Effector CD8-positive, alpha-beta T cell (primary cell): ENCODE measurements at places on chromosomes 2 and 18.

GRCh38 chr2:104289651-104290565, 564.0 kb upstream of the POU3F3 start:
- DNase-seq: no peak

DNA sequence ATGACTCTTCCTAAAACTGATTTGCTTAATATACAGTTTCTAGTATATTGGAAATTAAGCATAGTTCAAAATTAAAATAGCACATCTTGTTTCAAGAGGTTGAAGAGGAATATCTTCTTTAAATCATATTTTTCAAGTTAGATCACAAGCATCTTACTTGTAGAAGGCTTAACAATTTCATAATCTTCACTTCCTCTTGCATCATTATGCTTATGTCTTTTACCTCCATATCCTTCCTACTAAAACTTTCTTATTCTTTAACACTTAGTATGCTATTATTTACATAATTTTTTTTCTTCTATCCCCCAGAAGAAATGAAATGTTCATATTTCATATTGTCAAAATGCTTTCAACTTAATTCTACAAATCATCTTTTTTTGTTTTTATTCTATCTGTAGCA, 1354.9 kb upstream of the TMEFF2 start:
- DNase-seq: no peak

DNA sequence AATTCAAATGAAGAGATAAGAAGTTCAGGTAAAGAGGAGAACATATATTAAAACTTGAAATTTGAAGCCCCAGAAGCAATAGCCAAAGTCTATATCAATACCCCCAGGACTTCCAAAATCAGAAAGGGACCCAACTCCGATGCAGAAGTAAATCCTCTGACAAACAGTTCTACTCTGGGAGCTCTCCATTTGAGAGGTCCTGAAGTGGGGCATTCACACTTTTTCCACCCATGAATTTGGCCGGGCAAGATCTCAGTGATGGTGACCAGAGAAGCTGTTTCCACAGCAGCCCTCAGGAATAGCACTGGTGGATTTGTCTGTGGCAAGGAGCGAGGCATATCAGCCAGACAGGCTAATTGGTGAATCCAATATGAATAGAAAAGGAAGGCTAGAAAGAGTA, 313.6 kb upstream of the MC4R start:
- no peak for DNase-seq

DNA sequence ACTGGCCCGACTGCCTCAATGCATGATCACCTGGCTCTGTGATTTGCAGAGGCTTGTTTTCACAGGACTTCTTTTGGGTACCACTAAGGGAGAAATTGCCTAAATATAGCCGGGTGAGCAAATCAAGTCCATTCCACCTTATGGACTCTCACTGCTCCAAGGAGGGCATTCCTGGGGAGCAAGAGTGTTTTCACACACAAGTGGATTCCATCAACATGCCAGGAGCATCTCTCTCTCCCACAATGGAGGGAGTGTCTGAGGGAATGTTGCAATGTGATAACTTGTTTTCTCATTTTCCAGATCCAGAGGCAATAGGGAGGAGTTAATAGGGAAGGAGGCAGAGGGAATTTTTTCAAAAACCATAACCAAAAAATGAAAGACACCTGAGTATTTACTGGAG, 250.7 kb downstream of the SATB2 start:
- no peak for DNase-seq

DNA sequence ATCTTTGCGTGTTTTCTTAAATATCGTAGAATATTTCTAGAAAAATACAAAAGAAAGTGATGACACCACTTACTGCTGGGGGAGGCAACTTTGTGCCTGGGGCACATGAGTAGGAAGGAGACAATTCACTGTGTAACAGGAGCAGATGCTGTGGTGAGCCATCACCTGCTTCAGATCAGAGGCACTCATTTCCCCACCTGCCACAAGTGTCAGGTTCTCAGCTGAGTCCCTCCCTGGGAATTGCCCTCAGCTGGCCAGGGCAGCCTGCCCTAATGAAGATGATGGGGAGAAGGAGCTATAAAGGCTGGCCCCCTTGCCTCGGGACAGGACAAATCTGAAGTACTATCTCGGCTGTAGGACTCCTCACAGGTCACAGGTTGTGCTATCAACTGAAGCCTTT, 322.8 kb downstream of the STK39 start:
- no peak for DNase-seq

- no peak for DNase-seq
Measured at GRCh38 chr2:58680755-58681310, 439.7 kb upstream of the FANCL start.

GRCh38 chr2:161905389-161906046, 168.5 kb downstream of the DPP4 start:
- no peak for DNase-seq

GRCh38 chr2:197273485-197273884, 37.1 kb downstream of the ANKRD44 start:
- DNase-seq: no peak

DNA sequence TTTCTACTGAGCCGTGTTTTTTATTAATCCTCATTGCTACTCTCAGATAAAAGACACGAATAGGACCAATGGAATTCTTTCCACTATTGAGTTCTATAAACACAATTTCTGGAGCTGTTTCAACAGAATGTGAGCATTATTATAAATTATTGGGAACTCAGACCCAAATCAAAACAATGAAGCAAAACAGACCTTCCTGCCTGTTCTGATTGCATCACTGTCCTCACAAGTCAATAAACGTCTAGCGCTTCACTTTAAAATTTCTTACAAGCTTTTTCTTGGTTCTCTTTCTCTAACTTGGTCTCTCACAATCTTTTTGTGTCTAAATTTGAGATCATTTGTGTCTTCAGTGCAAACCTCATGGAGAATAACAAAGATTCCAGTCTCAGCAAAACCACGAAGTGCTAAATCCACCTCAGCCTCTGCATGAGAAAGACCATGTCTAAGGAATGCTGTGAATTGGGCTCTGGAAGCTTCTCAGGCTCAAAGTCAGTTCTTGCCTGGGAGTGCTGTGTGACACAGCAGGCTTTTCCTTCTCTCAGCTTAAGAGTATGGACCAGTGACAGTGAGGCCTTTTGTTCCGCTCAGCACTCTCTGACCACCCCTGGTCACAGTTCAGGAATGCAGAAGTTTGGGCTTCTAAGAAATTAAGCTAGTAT, 22.8 kb downstream of the ARHGAP28 start:
- DNase-seq: no peak

DNA sequence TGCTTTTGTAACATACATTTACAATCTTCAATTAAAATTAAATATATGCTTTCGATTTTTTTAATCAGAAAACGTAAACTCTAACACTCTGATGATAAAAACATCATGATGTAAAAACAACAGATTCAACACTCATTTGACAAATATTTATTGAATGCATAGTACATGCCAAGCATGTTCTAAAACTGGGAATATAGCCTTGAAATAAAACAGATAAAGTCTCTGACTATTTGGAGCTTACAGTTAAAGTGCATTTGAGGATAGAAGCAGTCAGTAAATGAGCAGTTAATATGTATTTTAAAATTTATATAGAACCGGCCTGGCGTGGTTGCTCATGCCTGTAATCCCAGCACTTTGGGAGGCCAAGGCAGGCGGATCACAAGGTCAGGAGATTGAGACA, 47.8 kb downstream of the TMX3 start:
- DNase-seq: no peak

DNA sequence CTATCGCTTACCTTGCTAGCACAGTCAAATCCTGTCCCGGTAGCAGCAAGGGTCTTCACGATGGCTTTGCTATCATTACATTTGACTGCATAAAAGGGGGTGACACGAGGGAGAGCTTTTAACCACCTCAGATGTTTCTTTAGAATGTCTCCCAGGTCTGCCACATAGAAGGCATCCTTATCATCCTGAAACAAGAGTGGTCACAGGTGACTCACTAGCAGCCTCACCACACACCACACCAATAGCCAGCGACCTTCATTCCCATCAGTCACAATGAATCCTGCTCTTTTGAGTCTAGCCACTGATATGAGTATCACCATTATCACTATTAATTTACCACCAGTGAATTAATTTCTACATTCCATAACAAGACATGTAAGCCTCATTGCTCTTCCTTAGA, 3.7 kb downstream of the ODC1 start:
- no peak for DNase-seq

DNA sequence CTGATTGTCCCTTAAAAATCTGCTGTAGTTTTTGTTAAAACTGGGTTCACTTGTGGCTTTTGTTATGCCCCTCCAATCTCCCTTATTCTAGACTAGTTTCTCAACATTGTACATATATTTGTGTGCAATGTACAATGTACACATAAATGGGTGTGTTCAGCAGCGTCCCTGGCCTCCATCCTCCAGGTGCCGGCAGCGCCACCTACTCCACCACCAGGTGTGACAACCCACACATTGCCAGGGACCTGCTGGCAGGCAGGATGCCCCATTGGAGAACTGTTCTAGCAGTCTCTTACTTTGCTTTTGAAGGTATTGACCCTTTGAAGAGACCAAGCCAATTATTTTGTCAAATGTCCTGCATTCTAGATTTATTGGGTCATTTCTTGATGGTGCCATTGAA, 75.4 kb downstream of the SH3RF3 start:
- no peak for DNase-seq

GRCh38 chr2:100244881-100245605, 77.3 kb downstream of the LONRF2 start:
- no peak for DNase-seq

GRCh38 chr18:13572721-13573120, 153.6 kb downstream of the FAM210A start:
- no peak for DNase-seq

GRCh38 chr2:43328133-43328532, 101.7 kb upstream of the ZFP36L2 start:
- DNase-seq: no peak

- DNase-seq: no peak
Measured at GRCh38 chr2:238040918-238041317, 19.9 kb upstream of the SCLY start.

DNA sequence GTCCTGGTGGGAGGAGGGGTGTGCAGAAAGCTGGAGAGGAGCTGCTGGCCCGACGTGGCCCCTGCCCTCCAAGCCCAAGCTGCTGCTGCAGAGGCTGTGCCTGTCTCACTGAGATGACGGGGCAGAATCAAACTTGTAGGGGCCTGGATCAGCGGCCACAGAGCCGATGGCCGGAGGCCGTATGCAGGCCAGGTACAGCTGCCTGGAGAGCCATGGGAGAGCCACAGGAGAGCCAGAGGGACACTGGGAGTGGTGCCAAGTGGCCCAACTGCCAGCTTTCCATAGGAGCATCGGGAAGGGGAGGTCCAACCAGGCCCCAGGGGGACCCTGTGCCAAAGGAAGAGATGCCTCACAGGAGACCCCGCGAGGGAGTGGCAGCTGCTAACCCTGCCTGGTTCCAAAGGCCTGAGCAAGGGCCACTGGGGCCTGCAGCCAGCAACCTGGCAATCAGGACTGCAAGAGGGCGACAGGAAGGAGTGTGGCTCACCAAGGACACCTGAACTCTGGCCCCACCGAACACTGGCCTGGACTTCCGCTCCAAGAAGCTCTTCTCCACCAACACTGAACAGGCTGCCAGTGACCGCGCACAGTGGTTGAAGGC, 70.7 kb downstream of the HDAC4 start:
- no peak for DNase-seq

DNA sequence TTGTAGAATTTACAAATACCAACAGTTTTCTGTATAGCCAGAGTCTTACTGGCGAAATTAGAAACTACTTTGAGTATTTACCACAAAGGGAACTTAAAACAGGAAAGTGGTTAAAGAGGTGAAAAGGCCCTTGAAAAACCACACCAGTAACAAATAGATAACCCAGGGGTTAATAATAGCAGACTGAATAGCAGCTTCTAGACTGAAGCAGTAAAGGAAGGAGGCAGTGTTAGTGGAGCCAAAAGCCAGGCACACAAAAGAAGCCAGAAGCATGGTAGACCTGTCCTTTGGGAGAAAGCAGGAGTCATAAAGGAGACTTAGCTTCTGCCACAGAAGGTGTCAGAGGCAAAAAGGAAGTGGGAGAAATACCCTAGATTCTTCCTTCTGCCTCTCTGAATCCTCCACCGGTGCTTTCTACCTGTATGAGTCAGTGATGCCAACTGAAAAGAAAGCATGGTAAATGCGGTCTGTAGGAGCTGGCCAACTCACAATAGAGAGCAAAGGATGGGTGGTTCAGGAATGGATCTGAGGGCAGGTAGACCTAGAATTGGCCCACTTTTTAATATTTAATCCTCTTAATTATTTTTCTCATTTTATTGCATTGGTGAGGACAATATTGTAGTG, 97.3 kb downstream of the ARL6IP6 start:
- no peak for DNase-seq

DNA sequence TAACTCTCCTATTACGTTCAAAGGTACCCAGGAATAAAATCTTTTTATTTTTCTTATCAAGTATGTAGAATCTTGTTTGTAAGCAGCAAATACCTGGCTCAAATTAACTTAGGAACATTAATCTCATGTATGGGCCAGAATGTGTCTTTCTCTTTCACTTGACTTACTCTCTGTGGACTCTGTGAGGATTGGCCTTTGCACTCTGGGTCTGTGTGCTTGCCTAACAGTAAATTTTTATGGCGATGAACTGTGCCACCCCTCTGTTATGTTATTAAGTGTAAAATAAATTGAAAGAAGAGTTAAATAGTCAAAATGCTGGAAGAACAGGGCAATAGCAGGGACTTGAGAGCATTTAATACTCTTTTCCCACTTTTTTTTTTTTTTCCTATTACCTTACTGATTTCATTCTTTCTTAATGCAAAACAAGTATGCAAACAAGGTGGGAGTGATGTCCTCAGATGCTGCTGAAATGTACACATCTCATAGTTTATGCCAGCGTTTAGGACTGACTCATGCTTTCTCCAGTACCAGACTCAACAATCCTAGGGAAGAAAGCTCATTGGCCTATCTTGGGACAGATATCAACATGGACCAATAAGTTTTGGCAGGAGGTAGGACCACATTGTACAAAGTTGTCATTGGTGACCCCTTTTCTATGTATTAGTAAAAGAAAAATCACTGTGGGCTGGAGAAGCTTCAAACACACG, 25.5 kb downstream of the LYPD6 start:
- DNase-seq: no peak

DNA sequence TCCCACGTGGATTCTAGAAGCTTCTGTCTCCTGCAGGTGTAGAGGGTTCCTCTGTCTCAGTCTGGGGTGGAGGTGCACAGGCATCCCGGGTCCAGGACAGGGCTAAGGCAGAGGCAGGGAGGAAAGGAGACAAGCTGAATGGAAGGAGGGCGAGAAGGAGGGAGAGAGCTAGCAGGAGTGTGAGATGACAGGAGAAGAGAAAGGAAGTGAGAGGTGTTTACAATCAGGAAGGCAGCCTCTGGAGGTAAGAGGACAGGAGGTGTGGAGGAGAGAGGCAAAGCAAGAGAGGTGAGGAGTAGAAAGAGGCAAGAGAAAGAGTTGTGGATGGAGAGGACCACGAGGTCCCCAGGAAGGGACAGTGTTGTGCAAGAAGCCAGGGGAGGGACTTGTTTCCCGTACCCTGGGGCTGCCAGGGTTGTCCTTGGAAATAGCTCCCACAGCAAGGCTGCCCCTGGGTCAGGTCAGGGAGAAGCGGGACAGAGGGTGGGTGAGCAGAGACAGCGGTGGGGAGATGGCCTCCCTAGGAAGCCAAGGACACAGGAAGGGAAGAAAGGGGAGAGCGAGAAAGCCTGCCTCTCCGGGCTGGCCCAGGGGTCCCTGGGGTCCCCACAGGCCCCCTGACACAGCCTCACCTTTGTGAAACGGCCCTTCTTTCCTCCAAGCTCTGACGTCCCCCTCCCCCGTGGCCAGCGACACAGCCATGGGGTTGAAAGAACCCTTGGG, 136.9 kb downstream of the CYP26B1 start:
- DNase-seq: no peak

GRCh38 chr2:226738821-226739544, 60.6 kb downstream of the IRS1 start:
- DNase-seq: no peak

- DNase-seq: no peak
Measured at GRCh38 chr2:220601674-220602073, 970.4 kb downstream of the EPHA4 start.
